ENCODE measurements at places on chromosomes 6 and 20.

GRCh38 chr20:62900692-62901584 is 25.4 kb downstream of the DIDO1 start:
- peaks cover 29% of the 10 kb centered on the region for H3K4me1 ChIP-seq
- no peaks in the 10 kb centered on the region for H3K27me3 ChIP-seq
- DNase-seq, result no peak

GRCh38 chr6:149897015-149897697 is 757 bp downstream of the RAET1E start:
- no peak overlapping the region for H3K27ac ChIP-seq
- peaks cover 20% of the 10 kb centered on the region for H3K4me1 ChIP-seq
- no peaks in the 10 kb centered on the region for H3K27me3 ChIP-seq

- H3K27me3 ChIP-seq, result peaks cover 78% of the 10 kb centered on the region
- H3K4me3 ChIP-seq, result no peak overlapping the region
- peaks cover 53% of the 10 kb centered on the region for H3K4me1 ChIP-seq
- no peak for DNase-seq
Measured at GRCh38 chr6:3231247-3232016, 4.0 kb upstream of the TUBB2B start.

GRCh38 chr20:43751167-43752050 is 24.6 kb upstream of the GTSF1L start:
- H3K4me1 ChIP-seq, result peaks cover 33% of the 10 kb centered on the region
- no peak overlapping the region for H3K4me3 ChIP-seq
- no peak for DNase-seq
- no peak overlapping the region for H3K27ac ChIP-seq

DNA sequence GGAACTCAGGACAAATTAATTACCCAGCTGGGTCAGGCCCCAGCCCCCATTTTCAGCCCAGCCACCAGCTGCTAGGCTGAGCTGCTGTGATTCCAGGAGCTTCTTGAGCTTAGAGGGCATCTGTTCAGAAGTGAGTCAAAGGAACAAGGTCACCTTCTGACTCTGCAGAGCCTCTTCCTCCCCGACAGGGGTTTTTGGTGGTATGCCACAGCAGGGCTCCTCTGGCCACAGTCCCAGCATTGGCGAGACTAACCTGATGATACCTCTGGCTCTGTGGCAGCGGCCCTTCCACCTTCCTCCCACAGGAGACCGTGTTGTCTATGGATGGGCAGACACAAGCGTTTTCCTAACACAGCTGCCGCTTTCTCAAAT is 39.7 kb downstream of the ZC3H12D start:
- no peak overlapping the region for H3K4me3 ChIP-seq
- H3K27me3 ChIP-seq, result no peaks in the 10 kb centered on the region
- peaks cover 5% of the 10 kb centered on the region for H3K36me3 ChIP-seq
- no peak overlapping the region for H3K27ac ChIP-seq
- DNase-seq, result no peak
- H3K4me1 ChIP-seq, result no peaks in the 10 kb centered on the region

GRCh38 chr6:36955136-36955535 is 598 bp downstream of the PI16 start:
- H3K36me3 ChIP-seq, result no peaks in the 10 kb centered on the region
- no peak overlapping the region for H3K27ac ChIP-seq
- DNase-seq, result no peak
- H3K4me3 ChIP-seq, result peak overlapping the region; percentile 64
- no peaks in the 10 kb centered on the region for H3K27me3 ChIP-seq

DNA sequence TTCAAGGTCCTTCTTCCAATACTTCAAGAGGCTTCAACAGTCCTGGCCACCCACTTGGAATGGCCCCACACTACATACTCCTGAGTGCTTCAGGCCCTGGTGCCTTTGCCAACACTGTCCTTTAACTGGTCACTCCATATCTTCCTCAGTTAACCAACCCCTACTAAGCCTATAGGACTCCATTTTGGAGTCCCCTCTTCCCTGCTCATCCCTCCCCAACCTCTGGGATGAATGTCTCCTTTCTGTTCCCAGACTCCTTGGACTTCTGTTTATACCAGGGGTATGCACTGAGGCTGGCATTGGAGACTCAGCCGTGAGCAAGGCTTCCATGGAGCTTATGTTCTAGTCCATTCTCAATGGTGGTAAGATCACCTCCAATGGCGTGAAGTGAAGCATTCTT is 33.6 kb downstream of the COX4I2 start:
- no peak overlapping the region for H3K4me3 ChIP-seq
- peak overlapping the region; percentile 29 for H3K27ac ChIP-seq
- peaks cover 69% of the 10 kb centered on the region for H3K4me1 ChIP-seq
- peaks cover 7% of the 10 kb centered on the region for H3K36me3 ChIP-seq
- H3K27me3 ChIP-seq, result no peaks in the 10 kb centered on the region

GRCh38 chr20:62330576-62331317 is 27.9 kb downstream of the ADRM1 start:
- no peaks in the 10 kb centered on the region for H3K36me3 ChIP-seq
- H3K27me3 ChIP-seq, result no peaks in the 10 kb centered on the region
- H3K27ac ChIP-seq, result no peak overlapping the region
- H3K4me1 ChIP-seq, result no peaks in the 10 kb centered on the region

DNA sequence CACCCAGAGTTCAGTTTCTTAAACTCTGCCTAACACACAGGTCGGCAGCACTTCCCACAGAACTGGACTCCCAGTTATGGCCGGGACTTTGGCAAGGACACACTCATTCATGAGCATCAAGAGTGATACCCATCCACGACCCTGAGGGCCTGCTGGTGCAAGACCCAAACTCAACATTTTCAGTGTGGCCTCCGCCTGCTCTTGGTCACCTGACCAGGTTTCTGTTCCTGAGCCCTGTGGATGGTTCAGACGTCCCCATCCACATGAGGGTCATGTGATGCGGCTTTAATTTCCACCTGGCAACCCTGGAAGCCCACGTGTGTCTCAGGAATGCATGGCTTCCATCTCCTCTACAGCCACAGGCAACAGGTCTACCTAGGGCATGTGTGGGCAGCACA is 245.3 kb downstream of the DLL1 start:
- H3K36me3 ChIP-seq, result no peaks in the 10 kb centered on the region
- peak; percentile 24 for DNase-seq
- H3K4me3 ChIP-seq, result no peak overlapping the region
- no peaks in the 10 kb centered on the region for H3K27me3 ChIP-seq

- no peak overlapping the region for H3K27ac ChIP-seq
- no peaks in the 10 kb centered on the region for H3K4me1 ChIP-seq
- H3K27me3 ChIP-seq, result no peaks in the 10 kb centered on the region
Measured at GRCh38 chr6:134394208-134394607, 76.3 kb upstream of the SGK1 start.

GRCh38 chr20:39524371-39524911 is 562.3 kb downstream of the DHX35 start:
- no peak overlapping the region for H3K4me3 ChIP-seq
- peaks cover 3% of the 10 kb centered on the region for H3K27me3 ChIP-seq
- no peak for DNase-seq
- no peak overlapping the region for H3K27ac ChIP-seq
- H3K36me3 ChIP-seq, result no peaks in the 10 kb centered on the region
- H3K4me1 ChIP-seq, result no peaks in the 10 kb centered on the region

DNA sequence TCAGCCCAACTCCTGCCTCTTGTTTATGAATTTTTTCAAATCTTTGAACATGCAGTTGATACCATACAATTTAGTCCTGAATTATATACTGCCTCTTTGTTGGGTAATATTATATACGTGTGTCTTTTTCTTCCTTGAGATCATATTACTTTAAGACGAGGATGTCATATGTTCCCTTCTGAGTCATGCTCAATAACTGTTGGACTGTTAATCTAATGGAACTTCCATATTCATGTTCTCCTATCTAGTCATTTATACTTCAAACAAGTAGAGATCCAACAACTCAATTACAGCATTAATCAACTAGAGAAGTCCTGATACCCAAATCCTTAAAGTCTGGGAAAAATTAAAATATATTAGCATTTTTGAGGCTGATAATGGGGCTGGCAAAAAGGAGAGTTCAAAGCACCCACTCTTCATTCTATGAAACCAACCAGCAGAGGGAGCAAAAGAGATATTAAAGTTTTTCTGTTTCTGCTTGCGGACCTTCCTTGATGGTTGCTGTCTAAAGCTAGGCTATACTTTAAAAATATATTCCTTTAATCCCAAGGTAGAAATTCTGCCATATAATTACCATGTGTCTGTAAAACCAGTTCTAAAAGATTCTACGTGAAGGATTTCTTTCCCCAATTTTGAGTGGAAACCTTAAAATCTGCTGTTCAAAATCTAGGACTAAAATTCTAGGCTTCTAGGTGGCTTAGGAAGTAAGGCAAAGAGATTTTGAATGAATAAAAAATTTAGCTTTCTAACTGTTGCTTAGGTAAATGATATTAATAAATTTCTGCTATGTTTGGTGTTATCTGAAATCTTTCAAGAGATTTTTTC is 498.9 kb downstream of the BCKDHB start:
- no peaks in the 10 kb centered on the region for H3K4me1 ChIP-seq
- H3K27ac ChIP-seq, result no peak overlapping the region
- DNase-seq, result no peak
- peaks cover 3% of the 10 kb centered on the region for H3K27me3 ChIP-seq

DNA sequence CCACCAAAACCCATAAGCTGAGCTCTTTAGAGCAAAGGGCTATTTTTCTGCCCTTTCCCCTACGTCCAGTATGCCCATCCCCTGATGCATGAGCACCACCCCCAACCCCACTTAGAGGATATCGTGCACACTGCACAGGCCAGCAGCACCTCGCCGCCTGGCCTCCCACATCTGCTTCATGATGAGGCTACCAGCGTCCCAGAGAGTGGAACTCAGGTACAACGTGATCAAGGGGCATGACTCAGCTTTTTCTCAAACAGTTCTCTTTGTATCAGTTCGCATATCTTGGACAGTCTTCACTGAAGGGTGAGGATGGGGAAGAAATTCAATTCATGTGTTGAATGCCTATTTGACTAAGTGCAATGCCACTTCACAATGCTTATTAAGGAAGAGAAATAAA is 81.9 kb upstream of the QKI start:
- no peaks in the 10 kb centered on the region for H3K4me1 ChIP-seq
- H3K27me3 ChIP-seq, result no peaks in the 10 kb centered on the region

DNA sequence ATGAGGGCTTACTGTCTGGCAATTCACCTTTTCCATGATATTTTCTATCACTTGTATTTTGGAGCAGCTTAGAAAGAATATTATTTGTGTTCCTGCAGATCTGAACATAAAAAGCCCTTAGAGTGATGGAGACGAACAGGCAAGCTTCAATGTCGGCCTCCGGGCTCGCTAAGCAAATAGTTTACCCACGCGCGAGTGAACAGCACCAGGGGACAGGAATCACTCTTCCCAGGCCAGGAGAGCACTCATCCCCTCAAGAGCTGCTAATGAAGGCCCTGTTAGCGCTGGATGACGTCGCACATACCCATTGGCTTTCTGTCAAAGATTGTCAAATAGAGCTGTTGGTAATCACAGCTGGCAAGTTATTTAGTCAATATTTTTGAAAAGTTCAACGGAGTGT is 395.7 kb downstream of the ZFAND3 start:
- no peaks in the 10 kb centered on the region for H3K36me3 ChIP-seq
- H3K4me1 ChIP-seq, result no peaks in the 10 kb centered on the region
- no peak overlapping the region for H3K4me3 ChIP-seq
- H3K27ac ChIP-seq, result no peak overlapping the region

DNA sequence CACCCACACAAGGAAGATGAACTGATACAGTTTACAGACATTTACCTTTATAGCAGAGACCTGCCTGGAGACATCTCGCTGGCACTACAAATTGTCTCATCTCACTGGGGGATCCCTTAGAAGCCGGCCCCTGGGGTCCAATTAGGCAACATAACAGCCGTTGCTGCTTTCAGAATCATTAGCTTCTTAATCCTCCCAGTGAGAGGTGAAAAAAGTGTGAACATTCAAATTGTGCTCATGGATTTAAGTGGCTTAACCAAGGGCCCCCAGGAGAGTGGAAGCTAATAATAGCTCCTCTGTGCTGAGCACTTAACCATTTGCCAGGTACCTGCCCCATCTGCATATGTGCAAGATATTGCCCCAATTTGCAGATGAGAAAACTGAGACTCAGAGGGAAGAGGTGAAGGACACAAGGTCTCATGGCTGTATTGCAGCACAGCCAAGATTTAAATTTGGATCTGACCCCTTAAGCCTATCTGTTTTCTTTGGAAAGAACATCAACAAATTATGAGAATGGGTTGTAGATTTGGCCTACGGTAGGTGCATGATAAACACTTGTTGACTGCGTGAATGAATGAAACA is 101.0 kb downstream of the EYA2 start:
- H3K27ac ChIP-seq, result no peak overlapping the region
- peaks cover 2% of the 10 kb centered on the region for H3K27me3 ChIP-seq
- no peaks in the 10 kb centered on the region for H3K4me1 ChIP-seq
- DNase-seq, result no peak
- H3K36me3 ChIP-seq, result no peaks in the 10 kb centered on the region

DNA sequence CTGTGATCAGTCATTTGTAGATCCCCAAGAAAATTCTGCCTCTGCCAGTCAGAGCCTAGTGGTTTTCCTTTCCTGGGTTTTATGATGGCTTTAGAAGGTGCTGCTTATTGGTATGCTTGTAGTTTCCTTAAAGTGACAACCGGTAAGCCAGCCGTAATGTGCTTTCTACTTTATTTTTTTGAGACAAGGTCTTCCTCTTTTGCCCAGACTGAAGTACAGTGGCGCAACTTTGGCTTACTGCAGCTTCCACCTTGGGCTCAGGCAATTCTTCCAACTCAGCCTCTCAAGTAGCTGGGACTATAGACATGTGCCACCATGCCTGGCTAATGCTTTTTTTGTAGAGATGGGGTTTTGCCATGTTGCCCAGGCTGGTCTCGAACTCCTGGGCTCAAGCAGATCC is 23.5 kb downstream of the MCM8 start:
- H3K27ac ChIP-seq, result no peak overlapping the region
- DNase-seq, result no peak
- H3K4me1 ChIP-seq, result no peaks in the 10 kb centered on the region
- no peaks in the 10 kb centered on the region for H3K27me3 ChIP-seq

- H3K27ac ChIP-seq, result no peak overlapping the region
- H3K27me3 ChIP-seq, result no peaks in the 10 kb centered on the region
- H3K4me1 ChIP-seq, result peaks cover 7% of the 10 kb centered on the region
Measured at GRCh38 chr6:20360471-20361119, 41.1 kb upstream of the E2F3 start.

- H3K27ac ChIP-seq, result no peak overlapping the region
- no peaks in the 10 kb centered on the region for H3K27me3 ChIP-seq
- no peak for DNase-seq
Measured at GRCh38 chr20:53950031-53950430, 120.4 kb downstream of the BCAS1 start.

DNA sequence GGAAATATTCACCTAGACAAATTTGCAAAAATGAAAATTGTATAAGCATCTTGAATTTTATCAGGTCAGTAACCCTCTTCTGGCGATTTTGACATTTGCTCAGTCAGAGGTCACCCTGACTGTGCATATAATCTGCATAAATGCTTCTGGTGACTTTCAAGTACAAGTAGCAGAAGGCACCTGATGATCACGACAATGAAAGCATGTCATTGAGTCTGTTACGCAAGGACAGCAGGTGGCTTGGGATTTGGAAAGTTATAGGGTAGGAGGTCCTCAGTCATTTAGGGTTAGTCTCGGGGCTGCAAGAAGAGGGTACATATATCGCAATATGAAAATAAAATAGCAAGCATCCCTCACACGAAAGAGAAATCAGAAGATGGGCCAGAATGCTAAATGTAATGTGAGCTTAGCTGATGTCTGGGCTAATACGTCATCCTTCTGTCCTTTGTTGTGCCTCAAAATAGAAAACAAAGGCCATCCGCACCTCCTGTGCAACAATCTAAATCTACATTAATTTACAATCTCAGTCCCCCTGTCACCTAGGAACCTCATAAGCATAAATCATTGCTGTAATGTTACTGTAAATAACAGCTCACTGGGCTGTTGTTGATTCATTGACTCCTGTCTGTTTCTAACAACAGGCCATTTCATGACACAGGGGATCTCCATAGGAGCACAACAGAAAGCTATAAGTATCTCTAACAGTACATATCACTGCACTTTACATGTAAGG is 155.2 kb upstream of the RSPO3 start:
- no peaks in the 10 kb centered on the region for H3K4me1 ChIP-seq
- H3K27ac ChIP-seq, result no peak overlapping the region
- H3K36me3 ChIP-seq, result no peaks in the 10 kb centered on the region
- H3K27me3 ChIP-seq, result no peaks in the 10 kb centered on the region
